ENCODE measurements at places on chromosomes 7 and 10.

GRCh38 chr10:87646192-87646909 is 13.3 kb upstream of the PAPSS2 start:
- no peak for DNase-seq

DNA sequence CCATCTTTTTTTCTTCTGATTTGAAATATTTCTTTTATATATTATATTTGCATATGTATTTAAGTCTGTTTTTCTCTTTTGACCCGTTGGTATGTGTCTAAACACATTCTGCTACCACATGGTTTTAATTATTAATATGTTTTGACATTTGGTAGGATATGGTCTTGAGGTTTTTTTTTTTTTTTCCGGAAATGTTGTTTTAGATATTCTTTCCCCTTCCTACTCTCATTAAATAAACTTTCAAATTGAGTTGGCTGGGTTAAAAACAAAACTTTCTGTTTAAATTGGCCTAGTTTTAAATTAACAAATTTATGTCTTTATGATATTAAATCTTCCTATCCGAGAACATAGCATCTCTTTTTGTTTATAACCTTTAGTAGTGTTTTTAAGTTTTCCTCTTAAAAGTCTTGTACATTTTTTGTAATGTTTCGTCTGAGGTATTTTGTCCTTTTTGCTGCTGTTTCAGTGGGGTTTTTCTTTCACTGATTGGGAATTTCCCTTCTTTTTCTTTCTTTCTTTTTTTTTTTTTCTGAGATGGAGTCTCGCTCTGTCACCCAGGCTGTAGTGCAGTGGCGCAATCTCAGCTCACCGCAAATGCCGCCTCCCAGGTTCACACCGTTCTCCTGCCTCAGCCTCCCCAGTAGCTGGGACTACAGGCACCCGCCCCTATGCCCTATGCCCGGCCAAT is 25.4 kb downstream of the STAM start:
- no peak for DNase-seq

GRCh38 chr7:98872328-98872924 is 2.6 kb upstream of the TMEM130 start:
- no peak for DNase-seq

- no peak for DNase-seq
Measured at GRCh38 chr10:86569335-86569734, 47.7 kb upstream of the WAPL start.

DNA sequence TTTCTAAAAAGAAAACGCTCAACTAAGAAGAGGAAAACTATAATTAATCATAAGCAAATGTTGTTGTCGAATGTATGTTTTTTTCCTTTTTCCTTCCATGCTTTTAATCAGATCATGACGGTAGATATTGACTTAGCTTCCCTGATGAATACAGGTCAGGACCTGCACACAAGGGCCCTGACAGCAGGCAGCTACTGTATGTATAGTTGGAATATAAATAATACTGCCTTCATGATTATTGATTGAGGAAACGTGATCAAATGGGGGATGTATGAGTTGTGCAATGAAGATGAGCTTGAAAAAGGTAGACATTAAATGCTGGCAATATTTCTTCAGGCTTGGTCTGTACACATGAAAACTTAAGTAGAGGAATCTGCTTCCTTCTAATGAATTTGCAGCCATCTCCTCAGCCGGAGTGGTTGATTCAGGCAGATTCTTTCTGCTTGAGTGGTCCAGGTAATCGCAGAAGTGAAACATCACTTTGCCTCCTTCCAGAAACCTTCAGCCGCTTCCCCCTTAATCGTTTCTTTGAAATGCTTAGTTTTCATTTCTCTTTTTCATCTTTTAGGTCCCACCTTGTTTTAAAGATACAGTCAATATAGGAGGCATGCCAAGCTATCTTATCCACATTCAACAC is 656.5 kb downstream of the SDK1 start:
- DNase-seq = no peak

- DNase-seq = no peak
Measured at GRCh38 chr10:74530981-74531380, 295.4 kb upstream of the KAT6B start.

DNA sequence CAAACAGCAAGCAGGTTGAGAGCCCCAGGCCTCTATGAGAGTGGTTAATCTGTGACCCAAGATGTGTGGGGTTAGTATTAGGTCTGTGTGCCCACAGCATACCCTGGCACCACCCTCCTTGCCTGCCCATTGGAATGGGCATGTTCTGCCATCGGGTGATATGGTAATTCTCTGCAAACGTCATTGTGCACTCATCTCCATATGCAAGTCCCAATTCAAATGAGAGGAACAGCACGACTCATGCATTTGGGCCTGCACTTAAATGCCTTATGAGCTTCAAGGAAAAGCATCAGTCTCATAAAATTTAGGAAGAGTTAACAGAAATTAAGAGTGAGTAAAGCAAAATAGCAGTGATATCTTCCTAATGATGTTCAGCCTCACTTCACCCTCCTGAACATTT is 133.9 kb upstream of the FGFR2 start:
- DNase-seq = no peak

GRCh38 chr10:28666751-28667467 is 10.4 kb upstream of the BAMBI start:
- DNase-seq = no peak

GRCh38 chr7:50455658-50456057 is 5.5 kb upstream of the FIGNL1 start:
- no peak for DNase-seq

DNA sequence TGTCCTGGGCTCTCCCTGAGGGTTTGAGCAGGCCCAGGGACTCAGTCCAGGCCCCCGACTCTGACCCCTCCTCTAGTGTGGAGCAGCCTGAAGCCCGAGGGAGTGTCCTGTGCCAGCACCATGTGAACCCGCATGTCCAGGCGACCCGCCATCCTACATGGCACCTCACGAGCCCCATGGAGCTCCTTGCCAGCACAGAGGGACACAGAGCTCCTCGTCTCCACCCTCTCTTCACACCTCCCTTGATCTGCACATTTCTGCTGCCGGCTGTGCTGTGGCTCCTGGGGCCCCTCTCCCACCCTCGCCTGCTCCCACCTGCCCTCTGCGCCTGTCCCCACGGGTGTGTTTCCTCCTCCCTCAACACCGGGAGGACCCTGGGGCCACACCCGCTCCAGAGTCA is 103.5 kb downstream of the ADARB2 start:
- no peak for DNase-seq

DNA sequence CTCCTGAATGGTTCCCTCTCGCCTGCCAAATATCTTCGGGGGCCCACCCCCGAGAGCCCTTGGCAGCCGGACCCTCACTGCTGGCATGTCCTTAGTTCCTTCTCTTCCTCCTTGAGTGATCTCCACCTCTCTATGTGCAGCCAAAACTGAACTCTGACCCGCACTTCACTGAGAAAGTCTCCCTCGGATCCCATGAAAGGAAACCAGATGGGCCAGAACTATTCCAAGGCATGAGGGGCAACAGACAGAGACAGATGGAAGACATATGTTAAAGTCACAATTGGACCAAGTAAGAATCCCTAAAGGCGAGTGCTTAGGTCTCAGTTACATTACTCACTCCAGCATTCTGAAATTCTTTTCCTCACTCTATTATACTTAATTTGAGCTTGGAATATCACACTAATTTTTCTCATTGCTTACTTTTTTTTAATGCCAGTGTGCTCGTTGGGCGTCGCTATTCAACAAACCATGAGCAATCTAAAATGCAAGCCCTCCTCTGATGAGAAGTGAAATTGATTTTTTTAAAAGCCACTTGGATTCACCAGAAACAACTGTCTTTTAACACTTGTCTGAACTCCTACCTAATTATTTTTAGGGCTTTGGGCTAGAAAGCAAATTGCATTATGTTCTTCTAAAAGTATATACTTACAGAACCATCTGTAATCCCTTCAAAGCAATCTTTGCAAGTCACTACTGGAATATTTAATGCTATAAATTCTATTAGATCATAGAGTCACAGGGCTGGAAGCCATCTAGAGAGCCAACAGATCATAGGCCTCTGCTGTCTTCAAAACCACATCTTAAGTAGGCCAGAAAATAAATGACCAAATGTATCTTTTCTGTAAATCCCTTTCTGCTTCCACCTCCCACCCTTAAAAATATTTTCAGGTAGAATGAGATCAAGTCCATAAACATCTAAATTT is 43.3 kb upstream of the EZH2 start:
- no peak for DNase-seq

- DNase-seq = no peak
Measured at GRCh38 chr7:25308246-25308645, 80.0 kb upstream of the NPVF start.

DNA sequence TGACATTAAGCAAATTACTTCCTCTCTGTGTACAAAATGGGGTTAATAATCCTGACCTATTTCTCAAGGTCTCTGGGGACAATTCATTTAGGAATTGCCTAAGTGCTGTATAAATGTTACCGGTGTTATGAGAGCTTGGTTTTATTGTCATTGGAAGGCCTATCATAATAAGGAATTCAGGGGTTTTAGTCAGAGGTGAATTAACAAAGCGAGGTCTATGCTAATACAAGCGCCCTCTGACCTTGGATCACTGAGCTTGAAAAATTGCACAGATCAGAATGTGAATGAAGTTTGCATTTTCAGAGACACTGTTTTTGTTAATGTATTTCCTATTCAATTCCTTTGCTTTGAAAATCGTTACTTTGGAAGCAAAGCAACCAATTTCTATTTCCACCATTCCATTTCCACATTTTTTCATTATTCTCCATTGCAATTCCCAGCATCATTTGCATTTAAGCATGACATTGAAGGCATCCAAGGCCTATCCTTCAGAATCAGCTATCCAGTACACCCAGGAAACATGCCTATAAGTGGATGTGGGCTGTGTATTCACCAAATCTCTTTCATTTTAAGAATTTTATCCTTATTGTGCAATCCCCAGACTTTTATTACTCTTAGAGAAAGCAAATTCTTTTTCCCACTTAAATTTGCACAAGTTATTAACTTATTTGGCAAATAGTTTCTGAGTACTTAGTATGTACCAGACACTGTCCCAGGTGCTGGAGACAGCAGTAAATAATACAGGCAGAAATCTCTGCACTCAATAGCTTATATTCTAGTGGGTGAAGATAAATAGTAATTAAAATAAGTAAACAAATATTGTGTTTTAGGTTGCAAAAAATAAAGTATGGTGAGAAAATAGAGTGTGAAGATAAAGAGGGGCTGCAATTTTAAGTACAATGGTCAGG is 133.1 kb downstream of the NRCAM start:
- no peak for DNase-seq

- DNase-seq = no peak
Measured at GRCh38 chr10:9043466-9043865, 989.0 kb downstream of the GATA3 start.

DNA sequence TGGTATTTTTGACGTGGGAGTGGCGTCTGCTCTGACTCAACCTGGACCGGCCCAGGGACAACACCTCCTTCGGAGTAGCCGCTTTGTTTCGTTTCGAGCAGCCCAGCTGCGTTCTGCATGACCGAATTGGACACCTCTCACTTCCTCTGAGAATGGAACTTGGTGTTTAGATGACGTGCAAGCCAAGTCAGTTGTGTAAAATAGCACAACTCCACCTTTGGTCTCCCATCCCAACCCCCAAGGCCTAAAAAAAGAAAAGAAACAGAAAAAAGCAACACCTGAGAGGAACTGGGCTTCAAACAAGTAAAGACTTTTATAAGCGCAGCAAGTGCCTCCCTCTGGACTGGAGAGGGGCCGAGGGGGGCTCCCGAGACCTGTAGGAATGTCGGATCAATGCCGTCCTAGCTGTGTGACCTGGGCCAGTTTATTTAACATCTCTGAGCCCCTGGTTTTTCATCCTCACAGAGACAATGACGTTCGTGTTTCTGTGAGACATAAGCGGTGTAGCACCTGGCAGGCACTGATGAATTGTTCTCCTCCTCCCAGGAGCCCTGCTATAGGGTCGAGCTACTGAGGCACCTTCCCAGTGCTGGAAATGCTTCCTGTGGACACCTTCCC is 52.0 kb upstream of the SMNDC1 start:
- DNase-seq = no peak

GRCh38 chr10:70331486-70332268 is 47.9 kb upstream of the NPFFR1 start:
- no peak for DNase-seq

DNA sequence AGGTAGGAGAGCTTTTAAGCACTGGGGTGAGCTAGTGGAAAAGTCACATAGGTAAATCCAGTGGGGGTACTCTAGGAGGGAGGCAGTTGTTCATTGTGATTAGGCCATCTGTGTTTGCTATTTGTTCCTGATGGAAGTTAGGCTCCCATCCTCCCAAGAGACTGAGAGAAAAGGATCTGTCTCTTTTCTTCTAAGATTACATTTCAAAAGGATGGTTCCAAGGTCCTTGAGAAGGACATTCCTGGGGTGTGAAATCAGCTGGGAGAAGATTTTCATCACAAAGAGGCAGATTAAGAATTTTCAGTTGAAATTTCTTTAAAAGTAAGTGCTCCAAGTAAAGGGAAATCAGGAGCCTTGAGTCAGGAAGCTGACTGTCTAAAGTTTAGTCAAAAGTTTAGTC is 210.8 kb upstream of the CSTF2T start:
- no peak for DNase-seq

DNA sequence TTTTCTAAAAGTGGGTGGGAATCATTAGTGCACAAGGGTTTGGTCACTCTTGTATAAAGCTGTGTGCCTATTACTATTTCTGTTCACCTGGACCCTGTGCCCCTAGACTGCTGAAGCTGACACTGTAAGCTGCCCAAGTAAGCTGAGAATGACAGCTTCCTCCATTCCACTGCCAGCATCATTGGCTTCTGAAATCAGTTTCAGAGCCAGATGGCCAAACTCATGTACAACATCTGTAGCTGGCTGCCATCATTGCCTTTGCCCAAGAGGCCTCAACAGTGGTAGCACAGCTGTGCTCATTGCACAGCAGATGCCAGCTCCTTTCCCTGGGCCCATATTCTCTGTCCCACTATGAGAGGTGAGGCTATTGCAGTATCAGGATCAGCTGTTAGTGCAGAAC is 165.7 kb downstream of the CPEB3 start:
- no peak for DNase-seq

GRCh38 chr10:85914720-85915119 is 451.9 kb downstream of the GRID1 start:
- no peak for DNase-seq

DNA sequence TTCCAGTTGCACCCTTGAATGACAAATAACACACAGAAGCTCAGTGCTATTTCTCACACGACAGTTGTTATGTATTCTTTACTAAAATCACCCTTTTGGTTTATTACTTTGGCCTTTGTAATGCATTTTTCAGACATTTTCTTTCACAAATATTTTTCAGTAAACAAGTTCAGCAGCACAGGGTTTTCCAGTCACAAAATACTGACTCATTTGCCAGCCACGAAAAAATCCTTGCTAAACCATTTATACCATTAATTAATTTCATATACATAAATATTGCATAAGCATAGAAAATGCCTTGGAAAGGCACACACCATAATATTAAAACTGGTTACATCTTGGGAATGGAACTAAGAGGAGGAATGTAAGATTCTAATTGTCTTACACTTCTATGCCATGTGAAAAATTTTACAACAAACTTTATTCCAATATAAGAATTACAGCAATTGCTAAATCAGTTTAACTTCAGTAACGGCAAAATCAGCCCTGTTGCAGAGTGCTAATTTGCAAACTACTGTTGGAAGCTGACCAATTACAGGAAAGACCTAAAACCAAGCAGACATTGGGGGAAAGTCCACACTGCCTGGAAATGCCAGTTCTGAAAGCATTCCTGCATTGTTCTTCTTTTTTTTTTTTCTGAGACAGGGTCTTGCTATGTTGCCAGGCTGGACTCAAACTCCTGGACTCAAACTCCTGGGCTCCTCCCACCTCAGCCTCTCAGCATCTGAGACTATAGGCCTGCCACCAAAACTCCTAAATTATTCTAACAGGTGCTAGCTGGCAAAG is 31.6 kb upstream of the PBLD start:
- no peak for DNase-seq

GRCh38 chr7:140625908-140626868 is 14.4 kb downstream of the DENND2A start:
- peak; percentile 42 for DNase-seq

GRCh38 chr10:44280226-44281014 is 104.5 kb downstream of the CXCL12 start:
- no peak for DNase-seq
